ENCODE measurements at places on chromosomes 2 and 18.
A peak's percentile ranks its signal among the peaks of the same experiment; 100 is the strongest.

- no peak for DNase-seq
These were observed 73.8 kb upstream of the CDCA7 start for GRCh38 chr2:173280853-173281252.

- no peak for DNase-seq
These were observed 316.2 kb upstream of the MGAT5 start for GRCh38 chr2:133937669-133938068.

GRCh38 chr2:173239644-173240043 lies 115.0 kb upstream of the CDCA7 start:
- DNase-seq, result no peak

DNA sequence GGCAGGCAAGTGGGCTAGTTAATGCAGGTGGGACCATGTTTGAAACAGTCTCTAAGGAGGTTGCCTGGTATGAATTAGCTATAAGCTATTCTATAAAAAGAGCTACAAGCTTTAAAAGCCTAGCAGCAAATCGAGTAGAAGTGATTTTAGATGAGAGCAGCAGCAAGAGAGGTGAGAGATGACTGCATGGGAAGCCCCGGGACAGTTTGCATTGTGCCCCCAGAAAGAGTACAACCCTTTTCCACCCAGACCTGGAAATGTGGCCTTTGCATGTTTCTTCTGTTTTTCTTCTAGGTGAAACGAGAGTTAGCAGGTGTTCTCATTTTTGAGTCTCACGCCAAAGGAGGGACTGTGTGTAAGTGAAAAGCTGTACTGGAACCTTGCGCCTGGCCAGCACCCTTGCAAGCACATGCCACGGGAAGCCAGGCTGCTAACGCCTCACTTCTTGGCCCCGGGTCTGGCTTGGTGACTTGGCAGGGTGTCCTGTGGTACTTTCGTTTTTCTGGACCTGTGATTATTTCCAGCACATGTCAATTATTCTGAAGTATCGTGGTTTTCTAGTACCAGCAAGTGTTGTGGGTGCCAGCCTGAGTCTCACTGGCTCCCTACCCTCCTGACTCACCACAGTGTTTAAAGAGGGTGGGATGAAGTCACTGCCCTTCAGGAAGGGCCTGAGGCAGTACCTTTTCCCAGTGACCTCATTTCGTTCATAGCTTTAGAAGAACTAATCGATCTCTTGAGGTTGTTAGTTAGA lies 90.3 kb upstream of the MAP3K20 start:
- peak; percentile 38 for DNase-seq

DNA sequence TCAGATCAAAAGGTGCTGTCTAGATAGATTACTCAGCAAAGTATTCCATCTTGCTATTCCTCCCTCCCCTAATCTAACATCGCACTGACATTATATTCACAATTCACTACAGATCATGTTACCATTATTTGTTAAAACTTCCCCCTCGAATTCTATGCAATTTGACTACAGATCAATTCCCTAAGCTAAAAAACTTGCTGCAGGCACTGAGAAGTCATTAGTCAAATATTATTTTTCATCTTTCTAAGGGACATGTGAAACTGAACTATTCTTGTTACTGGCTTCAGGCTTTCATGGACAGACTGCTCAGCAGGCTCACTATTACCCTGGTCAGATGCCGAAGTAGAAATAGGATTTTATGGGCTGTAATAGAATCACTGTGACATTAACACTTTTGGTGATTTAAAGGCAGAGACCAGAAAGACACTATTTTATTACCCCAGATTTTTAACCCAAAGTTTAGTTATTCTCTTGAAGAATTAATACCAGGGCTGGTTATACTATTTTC lies 15.1 kb downstream of the MYL1 start:
- DNase-seq, result no peak

- DNase-seq, result peak; percentile 70
These were observed 166.6 kb downstream of the TNS1 start for GRCh38 chr2:217835931-217836891.

- no peak for DNase-seq
These were observed 71.1 kb downstream of the MGAT5 start for GRCh38 chr2:134324947-134325346.

All from AG08396 (cell line).